ENCODE measurements at places on chromosomes 11 and 22.

- no peak for DNase-seq
Observed at GRCh38 chr11:78419327-78419726, 1.7 kb upstream of the GAB2 start.

DNA sequence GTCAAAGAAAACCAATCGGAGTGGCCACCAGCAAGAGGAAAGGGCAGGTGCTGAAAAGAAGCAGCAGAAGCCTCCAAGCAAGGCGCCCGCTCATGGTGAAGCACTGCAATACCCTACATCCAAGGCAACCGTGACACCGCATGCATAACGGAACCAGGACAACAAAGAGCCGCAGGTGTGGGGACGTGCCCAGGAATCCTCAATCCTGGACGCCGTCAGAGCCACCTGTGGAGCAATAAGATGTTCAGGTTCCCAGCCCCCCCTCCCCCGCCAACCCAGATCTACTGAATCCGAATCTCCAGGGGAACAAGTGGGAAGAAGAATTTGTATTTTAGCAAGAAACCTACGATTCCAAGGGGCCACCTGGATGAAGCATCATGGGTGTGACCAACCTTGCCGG is 70.8 kb downstream of the SHANK2 start:
- DNase-seq: no peak

GRCh38 chr22:41127451-41127850 is 35.1 kb downstream of the EP300 start:
- no peak for DNase-seq

GRCh38 chr11:110689306-110689705 is 22.9 kb downstream of the ARHGAP20 start:
- DNase-seq: no peak

DNA sequence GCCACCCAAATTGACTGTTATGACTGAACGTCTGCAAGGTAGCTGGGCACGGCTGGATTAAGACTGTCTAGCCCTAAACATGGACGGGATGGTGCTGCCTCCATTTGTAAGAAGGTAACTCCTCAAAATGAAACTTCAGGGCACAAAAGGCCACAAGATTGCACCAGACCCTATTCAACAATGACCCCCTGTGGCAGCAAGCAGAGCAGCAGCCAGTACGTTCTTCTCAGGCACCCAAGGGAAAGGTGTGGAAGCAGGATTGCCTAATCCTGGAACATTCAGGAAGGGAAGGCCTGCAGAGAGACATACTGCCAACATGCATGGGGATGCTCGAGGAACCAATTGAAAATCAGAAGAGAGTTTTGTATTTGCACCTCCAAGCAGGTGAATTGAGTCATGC is 4.5 kb upstream of the TBX10 start:
- DNase-seq: no peak

DNA sequence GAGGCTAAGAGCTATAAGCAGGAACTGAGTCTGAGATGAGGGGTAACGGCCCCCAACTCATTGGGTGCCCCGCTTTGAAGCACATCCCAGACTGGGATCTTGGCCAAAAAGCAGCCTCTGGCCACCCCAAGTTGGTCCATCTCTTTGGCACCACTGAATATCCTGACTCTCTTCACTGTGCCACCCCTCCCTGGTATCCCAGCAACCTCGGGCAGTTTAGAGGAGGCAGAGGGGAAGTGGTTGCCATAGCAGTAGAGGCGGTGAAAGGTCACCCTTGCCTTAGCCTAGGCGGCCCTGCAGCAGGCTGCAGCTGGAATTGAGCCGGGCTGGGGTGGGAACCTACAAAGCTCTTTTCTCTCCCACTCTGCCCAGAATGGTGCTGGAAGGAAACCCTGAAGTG is 1.1 kb downstream of the PELI3 start:
- DNase-seq: no peak

DNA sequence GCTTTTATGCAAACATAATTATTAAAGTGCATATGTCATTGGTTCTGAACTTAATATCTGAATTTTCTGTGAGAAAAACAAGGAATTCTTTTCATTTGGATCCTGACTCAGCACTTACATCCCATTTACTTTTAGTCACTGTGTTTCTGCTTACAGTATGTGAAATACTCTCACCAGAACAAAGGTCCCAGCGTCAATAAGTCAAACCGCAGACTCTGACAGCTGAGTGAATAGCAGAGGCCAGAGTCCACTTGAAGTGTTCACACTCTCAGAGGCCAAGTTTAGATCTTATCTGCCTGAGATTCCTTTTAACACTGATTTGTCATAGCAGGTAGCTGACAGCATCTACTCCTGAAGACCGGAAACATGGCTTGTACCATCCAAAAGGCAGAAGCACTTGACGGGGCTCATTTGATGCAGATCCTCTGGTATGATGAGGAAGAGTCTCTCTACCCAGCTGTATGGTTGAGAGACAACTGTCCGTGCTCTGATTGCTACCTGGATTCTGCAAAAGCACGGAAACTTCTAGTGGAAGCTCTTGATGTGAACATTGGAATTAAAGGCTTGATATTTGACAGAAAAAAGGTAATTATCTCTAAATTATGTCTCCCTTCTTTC is 14.6 kb downstream of the BBOX1 start:
- DNase-seq: no peak

DNA sequence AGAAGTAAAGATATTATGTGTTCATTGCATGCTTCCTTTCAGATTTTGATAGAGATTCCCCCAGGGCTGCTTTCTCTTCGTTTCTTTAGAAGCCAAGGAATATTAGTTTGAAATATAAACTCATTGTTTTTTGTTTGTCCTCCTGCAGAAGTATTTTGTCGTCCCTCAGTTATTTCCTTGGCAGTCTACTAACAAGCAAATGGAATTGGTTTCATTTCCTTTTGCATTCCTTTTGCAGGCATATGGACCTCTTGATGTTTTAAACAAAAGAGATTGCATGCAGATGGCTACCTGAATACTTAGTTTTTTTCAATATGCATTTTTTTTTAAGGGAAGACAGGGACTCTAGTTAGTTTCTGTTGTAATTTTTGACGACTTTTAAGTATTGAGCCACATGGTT is 62.2 kb downstream of the BCL2L13 start:
- no peak for DNase-seq

- DNase-seq: no peak
Observed at GRCh38 chr11:69963533-69964246, 114.4 kb upstream of the ANO1 start.

DNA sequence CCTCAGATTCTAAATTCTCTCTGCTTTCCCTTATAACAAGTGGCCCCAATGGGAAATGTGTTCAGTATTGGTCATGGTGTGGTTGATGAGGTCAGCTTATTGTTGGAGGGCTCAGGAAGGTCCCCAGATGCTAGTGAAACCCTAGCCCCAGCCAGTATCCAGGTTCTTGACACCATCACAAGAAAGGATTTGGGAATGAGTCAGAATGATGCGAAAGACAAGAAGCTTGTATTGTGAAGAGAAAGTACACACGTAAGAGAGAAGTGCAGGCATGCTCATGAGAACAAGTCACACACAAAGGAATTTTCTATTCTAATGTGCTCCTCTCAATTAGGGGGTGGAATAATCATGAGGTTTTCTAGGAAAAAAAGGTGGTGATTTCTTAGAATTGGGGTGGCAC is 34.9 kb upstream of the TRPC6 start:
- DNase-seq: no peak

- no peak for DNase-seq
Observed at GRCh38 chr11:46475051-46475925, 83.7 kb upstream of the CHRM4 start.

GRCh38 chr11:72589802-72590761 is 84.1 kb downstream of the PDE2A start:
- peak; percentile 32 for DNase-seq

GRCh38 chr11:36165621-36166397 is 123.4 kb downstream of the COMMD9 start:
- DNase-seq: no peak

DNA sequence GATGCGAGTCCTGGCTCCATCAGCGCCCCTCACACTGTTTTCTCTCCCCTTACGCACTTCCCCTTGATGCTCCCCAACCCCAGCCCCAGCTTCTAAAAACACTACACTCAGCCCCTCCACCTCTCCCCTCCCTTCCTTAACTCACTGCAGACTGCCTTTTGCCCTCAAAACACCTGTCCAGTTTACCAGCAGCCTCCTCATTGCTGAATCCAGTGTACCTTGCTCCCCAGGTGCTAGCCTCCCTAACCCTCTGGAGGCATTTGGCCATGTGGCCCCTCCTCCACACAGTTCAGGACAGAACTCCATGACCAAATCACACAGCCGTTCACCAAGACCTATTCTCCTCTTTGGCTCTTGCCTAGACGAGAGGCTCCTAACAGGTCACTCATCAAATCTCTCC is 2.8 kb upstream of the GALR3 start:
- DNase-seq: no peak

DNA sequence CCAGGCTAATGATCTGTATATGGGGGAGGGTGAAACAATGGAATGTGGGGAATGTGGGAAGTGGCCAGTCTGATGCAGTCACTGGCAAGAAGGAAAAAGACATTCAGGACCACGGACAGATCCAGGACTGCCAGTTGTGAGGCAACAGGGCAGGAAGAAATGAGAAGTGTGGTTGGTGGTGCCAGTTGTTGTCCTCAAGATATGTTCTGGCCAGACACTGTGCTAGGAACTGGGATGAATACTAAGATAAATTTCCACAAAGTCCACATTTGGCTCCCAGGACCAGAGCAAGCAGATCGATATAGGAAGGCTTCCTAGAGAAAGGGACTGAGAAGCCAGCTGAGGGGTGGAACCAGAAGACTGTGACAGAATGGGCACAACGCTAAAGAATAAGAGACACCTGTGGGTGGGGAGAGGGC is 6.8 kb upstream of the TPBGL start:
- peak; percentile 12 for DNase-seq

DNA sequence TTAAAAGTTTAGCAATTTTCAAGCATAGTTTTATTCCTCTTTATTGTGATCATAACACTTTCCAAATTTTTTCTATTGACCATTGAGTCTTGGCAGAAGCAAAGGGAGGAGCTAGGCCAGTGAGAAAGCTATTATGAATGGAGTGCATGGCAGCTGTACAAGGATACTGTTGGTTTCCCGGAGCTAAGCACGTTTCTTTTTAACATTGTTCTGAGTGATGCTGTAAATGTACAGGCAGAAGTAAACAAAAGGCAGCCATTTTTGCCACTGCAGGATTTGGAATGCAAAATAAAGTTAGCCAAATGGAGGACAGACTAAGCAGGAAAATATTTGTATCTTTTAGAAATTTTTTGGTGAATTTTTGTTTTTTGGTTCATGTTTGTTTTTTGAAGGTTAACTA is 16.2 kb downstream of the CBL start:
- no peak for DNase-seq

GRCh38 chr22:45163099-45163450 is 650 bp upstream of the NUP50 start:
- DNase-seq: no peak

GRCh38 chr11:65649656-65650546 is 12.0 kb downstream of the SIPA1 start:
- no peak for DNase-seq

DNA sequence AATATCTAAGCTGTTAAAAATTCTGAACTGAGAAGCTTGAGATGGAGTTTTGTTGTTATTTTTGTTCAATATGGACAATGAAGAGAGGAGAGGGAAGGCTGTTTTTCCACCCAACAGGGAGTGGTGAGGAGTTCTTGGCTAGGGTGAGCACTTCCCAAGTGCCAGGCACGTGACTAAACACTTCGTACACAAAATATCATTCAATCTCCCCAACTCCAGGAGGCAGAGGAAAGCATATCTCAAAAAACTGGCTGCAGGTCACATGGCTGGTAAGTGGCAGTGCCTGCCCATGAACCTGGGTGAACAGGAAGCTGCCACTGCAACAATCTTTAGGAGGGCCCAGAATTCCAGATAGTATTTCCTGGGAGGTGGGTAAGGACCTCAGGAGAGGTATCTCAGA is 11.6 kb downstream of the ELF5 start:
- DNase-seq: no peak

DNA sequence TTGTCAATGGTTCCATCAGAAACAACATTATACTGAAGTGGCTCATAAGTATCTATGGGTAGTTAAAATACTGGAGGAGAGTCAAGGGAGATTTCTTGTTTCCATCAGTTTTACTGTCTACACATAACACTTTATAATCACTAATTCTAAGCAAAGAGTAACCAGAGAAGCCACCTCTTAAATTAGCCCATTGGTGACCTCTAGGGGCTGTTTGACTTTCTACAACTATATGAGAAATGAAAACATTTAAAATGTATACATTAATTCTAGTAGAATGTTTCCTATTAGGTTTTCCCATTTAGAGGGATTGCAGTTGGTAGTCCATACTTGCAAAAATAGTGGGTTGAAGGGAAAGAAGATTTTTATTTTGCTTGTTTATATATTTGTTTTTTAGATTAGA is 504.3 kb downstream of the FAM181B start:
- DNase-seq: no peak

DNA sequence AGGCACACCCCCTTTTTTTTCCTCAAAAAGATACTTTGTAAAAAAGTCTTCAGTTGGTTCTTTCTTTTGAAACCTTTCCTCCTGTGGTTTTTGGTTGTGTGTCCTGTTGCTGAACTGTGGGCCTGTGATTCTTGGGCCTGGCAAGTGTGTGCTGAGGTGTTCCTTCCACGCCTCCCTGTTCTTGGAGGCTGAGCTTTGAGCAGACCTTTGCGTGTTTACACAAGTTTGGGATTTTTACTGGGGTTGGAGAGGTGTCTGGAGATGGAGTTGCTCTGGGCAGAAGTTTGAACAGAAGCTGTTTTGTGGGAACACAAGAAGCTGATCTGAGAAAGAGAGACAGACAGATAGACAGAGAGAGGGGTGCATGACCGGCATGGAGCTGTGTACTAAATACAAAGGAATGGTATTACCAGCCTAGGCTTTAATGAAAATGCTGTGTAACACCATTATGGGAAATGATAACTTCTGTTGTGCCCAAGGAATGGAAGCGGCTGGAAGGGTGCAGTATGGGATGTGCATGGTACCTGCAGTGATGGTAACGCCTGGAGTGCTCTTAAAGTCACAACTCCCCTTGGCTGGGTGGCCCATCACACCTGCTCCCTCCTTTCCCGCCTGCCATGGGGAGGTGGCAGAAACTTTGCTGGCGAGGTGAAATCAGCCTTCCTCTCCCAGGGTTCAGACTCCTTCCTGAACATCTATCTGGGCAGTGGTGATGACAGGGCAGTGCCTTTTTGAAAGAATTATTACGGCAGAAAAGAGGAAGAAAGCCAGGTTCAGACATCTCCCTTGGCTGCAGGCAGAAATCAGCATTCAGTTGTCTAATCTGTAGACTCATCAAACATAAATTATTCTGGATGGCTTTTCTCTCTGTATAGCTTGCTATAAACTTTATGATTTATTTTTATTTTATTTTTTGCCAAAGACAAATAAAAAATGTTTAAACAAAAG is 70.4 kb downstream of the LDLRAD3 start:
- DNase-seq: no peak
